ENCODE measurements at places on chromosomes 1 and 21.

- no peak for DNase-seq
Observed at GRCh38 chr1:192610112-192610889, 25.6 kb upstream of the RGS13 start.

- DNase-seq = no peak
Observed at GRCh38 chr1:178651742-178652141, 73.3 kb upstream of the RALGPS2 start.

DNA sequence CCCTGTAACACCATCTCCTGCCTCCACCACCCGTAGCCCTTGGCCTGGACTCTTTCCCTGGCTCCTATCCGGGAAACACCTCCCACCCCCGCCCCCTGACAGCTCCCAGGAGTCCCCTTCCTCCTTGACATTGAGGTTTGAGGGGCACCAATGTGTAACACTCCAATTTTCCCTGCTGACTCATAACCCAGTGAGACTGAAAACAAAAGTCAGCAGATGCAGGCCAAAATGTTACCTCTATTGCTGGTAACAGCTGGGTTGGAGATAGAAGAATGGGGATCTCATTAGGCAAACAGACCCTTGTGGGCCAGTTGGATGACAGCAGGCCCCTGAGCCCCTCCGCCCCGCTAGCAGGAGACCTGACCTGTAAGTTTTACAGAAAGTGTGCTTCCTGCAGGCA, 237.2 kb downstream of the KAZN start:
- no peak for DNase-seq

DNA sequence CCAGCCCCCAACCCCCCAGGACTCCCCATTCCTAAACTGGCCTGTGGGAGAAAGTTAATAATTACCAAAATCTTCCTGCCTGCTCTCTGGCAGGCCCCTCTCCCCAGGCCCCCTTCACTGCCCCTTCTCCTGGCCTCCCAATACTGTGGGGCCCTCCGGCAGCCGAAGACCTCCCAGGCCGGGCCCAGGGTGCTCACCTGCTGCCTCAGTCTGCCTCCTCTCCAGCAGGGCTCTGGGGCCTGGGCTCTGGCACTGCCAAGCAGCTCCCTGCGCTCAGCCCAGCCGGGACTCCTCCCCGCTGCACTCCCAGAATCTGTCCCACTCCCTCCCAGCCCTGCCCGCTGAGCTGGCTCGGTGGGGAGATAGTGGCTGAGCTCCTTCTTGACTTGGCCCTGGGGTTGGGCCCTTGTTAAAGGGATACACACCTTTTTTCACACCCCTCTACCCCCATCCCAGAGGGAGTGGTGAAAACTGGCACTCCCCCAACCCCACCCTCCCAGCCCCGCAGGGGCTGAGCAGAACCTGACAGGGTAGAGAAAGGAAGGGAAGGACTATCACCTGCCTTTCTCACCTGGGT, at the start of gene S100A16:
Gene S100A16, minus strand, starts transcription at position 383 of the 577 bp plus-strand sequence. CDS start 4,986 bp downstream, outside the sequence.
- DNase-seq = no peak
